Activated T-helper 17 cell treated with anti-CD3 and anti-CD28 coated beads, Interleukin-2, amount 50 U/mL, for 72 hours (primary cell): ENCODE measurements at places on chromosomes 16 and 17.

- ATAC-seq: no peak
Observed at GRCh38 chr16:11528053-11528452, 58.7 kb downstream of the LITAF start.

- no peak for ATAC-seq
Observed at GRCh38 chr16:57004387-57005250, 15.3 kb downstream of the NLRC5 start.

DNA sequence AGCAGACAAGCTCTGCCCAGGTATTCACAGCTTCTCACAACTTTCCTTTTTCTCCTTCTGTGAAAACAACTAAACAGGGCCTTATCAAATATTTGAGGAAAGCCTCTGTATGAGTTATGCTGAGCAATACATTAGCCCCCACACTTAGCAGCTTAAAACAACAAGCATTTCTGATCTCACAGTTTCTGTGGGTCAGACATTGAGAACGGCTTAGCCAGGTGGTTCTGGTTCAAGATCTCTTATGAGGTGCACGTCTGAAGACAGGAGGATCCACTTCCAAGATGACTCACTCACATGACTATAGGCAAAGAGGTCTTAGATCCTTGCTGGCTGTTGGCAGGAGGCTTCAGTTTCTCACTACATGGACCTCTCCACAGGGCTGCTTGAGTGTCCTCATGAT, 181.4 kb upstream of the WSCD1 start:
- ATAC-seq: no peak

- no peak for ATAC-seq
Observed at GRCh38 chr16:68889508-68890150, 46.3 kb downstream of the TANGO6 start.

GRCh38 chr16:65406116-65406515, 284.3 kb upstream of the CDH11 start:
- ATAC-seq: no peak
